Smooth muscle cell of the coronary artery (primary cell): ENCODE measurements at places on chromosomes 12 and 14. TPM values are rescaled to one million over a fixed set of nuclear protein-coding genes. Genes with fewer than 3 reads are reported as not detected.

Gene BICDL1
- total RNA-seq, result 0.23 TPM in 1 of 2 replicates, not detected in the other

Gene OTX2
- total RNA-seq, result not detected in 2 replicates

Gene NEUROD4
- total RNA-seq, result not detected in 2 replicates

Gene C12orf42
- total RNA-seq, result not detected in 2 replicates

Gene PIANP
- under 0.01 and 0.38 TPM in 2 replicates for total RNA-seq

Gene JPH4
- total RNA-seq, result not detected in 2 replicates

Gene SP1
- 20.6 and 22.9 TPM in 2 replicates for total RNA-seq

Gene KRT78
- not detected in 2 replicates for total RNA-seq

Gene TBX5
- total RNA-seq, result 1.1 TPM in 2 replicates

Gene NYNRIN
- 3.2 and 9.0 TPM in 2 replicates for total RNA-seq

Gene ACACB
- 1.2 and 12.1 TPM in 2 replicates for total RNA-seq

Gene SLC11A2
- total RNA-seq, result 59.9 and 60.4 TPM in 2 replicates

Gene FOXA1
- total RNA-seq, result not detected in 2 replicates

Gene GPR162
- total RNA-seq, result 1.3 and 4.3 TPM in 2 replicates

Gene STAC3
- total RNA-seq, result 0.08 and 0.23 TPM in 2 replicates

Gene ARMH4
- total RNA-seq, result 4.1 and 8.0 TPM in 2 replicates

Gene MIP
- total RNA-seq, result not detected in 2 replicates
